CD4-positive, CD25-positive, alpha-beta regulatory T cell (primary cell): ENCODE measurements at places on chromosomes 3 and 15. TPM values are rescaled to one million over a fixed set of nuclear protein-coding genes. Genes with fewer than 3 reads are reported as not detected.

DNA sequence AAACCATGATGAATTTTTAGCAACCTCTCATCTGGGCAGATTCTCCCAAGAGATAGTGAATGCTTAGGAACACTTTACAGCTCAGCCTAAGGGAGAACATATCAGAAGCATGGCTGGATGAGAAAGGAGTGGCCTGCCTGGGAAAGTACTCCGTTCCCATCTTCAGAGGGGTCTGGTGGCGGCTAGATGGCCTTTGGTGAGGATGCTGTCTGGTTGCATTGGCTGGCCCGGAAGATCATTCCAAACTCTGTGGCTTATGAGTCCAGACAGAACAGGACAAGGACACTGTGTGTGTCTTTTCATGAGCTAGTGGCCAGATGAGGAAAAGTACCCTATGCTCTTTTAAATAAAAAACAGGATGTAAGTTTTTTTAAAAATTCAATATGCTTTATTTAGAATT lies 51.2 kb downstream of the CRTC3 start:
- DNase-seq: no peak

GRCh38 chr3:169535584-169535983 lies 127.9 kb downstream of the MECOM start:
- DNase-seq: no peak

DNA sequence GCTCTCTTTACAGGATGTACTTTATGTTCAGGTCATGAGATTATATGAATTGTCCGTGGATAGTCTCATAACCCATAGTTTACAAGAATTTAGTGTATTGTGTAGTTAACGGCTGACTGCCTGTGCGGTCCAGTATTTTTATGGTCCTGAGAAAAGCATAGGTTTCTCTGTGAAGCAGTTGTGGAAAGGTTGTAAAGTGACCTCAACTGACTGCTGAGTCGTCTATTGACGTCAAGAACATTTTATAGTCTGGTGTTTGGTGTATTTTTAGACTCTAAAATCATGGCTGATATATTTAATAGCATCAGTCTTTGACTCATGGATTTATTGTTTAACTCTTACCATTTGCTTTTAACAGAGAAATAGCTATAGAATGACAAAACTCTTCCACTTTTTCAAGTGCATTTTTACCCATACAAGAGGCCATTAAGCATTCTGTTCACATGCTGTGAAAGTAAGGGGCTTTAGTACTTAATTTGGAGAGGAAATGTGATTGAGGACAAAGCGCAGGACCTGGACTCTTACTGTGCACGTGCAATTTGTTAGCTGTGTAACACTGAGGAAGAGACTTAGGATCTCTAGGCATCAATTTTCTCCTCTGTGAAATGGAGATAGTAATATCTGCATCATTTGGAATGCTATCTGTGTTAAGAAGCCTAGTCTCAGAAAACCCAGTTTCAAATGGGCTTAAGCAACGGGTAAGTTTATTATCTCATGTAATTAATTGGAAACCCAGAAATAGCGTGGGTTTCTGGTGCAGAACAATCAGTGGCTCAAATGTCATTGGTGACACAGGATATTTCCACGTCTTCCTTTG lies 240.8 kb downstream of the NFKBIZ start:
- no peak for DNase-seq

DNA sequence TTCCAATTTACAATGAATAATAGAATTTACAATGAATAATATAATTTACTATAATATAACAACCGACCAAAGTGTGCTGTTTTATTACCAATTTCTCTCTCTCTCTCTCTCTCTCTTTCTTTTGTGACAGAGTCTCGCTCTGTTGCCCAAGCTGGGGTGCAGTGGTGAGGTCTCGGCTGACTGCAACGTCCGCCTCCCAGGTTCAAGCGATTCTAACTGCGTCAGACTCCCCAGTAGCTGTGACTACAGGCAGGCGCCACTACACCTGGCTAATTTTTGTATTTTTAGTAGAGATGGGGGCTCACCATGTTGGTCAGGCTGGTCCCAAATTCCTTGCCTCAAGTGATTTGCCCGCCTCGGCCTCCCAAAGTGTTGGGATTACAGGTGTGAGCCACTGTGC lies 17.0 kb upstream of the CCNL1 start:
- DNase-seq: no peak

GRCh38 chr3:19559724-19560442 lies 374.1 kb downstream of the EFHB start:
- DNase-seq: no peak

The TNFSF10 gene
- 29.1 TPM for total RNA-seq

GRCh38 chr3:123805504-123805903 lies 78.6 kb downstream of the MYLK start:
- peak; percentile 6 for DNase-seq

The AP3B2 gene
- total RNA-seq: 0.12 TPM

DNA sequence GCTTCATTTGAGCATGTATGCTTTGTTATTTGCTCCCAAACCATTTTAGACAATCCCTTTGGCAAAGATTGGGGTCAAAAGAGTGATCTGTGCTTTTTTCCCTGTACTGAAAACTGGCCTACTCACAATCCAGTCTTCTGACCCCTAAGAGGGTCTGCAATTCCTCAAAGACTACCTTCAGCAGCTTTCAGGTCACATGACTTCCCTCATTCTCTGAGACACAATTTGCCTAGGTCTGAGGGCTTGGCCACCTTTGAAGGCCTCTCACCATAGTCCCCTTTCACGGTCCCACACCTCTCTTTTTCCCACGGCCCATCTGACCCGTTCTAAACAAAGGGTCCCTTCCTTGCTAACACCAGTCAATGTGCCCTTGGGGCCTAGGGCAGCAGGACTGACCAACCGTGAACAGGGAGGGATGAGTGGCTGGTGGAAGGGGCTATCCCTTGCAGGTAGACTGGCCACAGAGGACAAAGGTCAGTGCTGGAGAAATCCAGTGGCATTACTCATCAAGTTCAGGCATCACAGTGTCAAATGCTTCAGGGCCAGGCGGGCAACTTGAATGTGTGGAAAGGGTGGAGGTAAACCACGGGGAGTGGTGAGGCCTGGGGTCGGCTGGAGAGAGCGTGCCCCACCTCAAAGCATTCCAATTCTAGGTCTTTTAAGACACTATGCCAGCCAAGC lies 10.8 kb downstream of the RASL12 start:
- DNase-seq: no peak

The GABRG3 gene
- total RNA-seq: not detected

DNA sequence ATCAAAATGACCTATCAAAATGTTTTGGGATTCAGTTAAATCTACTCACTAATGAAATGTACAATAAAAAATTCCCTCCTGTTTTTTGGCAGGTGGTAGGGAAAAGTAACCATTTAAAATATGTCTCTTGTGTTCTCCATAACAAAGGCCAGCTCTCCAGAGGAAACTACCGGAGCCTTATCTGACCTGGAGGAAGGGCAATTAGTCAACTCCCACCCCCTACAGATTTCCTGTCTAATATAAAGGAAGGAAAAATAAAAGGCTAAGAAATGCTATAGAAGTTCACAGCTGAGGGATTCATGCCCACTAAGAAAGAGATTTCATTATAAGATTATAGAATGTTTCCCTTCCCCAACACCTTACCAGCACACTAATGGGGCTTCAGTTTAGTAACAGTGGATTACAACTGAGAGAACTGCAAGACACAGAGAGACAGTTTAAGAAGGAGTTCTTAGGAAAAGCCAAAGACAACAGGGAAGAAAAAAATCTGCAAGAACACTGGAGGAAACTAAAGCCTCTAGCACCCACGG lies 376.5 kb upstream of the KCNMB2 start:
- DNase-seq: no peak

- no peak for DNase-seq
These were observed 218.5 kb upstream of the CNTN3 start for GRCh38 chr3:74832925-74833324.

DNA sequence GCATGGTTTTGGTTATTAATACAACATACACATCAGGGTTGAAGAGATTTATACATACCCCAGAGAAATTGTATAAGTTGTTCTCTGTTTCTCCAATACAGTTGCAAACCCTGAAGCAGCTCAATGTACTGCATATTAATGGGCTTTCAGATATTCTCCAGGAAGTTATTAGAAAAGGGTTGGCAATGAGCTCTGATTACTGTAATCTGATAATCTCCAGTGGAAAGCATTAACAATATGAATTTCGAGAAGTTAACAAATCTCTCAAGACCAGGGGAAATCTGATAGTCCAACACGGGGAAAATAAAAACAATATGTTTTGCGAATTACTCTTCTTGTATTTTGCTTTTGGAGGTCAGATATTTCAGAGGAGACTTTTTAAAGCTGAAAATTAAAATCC lies 950.1 kb downstream of the TBL1XR1 start:
- DNase-seq: no peak

DNA sequence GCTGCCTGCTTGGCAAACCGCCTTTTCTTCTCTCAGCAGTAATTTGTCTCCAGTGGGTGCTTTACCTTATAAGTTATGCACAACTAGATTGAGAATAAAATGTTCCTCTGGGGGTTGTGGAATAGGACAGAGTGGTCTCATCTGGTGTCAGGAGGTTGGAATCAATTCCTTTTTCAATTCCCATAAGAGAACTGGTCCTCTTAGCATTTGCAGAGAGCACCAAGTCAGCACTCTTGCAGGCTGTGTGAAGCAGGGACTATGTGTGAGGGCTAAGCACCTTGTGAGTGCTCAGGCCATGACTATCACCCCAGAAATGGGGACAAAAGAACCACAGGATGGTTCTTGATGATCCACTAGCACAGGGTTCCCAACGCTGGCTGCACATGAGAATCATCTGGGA lies 163.6 kb upstream of the UMPS start:
- no peak for DNase-seq

The CISH gene
- total RNA-seq: 23.4 TPM

GRCh38 chr3:179088306-179088705 lies 16.7 kb upstream of the ZMAT3 start:
- DNase-seq: no peak

DNA sequence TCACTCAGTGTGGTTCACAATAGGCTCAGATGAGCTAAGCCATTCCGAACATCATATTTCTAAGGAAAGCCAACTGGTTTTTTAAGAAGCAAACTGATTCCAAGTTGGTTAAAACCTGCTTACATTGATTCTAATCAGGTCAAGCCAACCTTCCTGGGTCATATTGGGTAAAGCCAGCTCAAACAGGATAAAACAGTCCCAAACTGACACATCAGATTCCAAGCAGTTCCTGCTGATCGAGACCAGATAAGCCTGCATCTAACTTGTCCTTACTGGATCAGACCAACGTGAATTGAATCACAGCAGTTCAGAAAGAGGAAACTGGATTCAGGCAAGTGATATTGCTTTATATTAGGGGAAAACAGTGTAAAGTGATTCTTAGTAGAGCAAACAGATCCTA lies 18.6 kb upstream of the THSD4 start:
- no peak for DNase-seq

GRCh38 chr15:79089331-79089889 lies 1.2 kb downstream of the RASGRF1 start:
- no peak for DNase-seq

- DNase-seq: no peak
These were observed 35.3 kb downstream of the HOMER2 start for GRCh38 chr15:82917249-82917648.

The MRPL47 gene
- 24.0 TPM for total RNA-seq

The EPHB3 gene
- not detected for total RNA-seq

GRCh38 chr3:131728898-131729642 lies 226.3 kb upstream of the MRPL3 start:
- no peak for DNase-seq

DNA sequence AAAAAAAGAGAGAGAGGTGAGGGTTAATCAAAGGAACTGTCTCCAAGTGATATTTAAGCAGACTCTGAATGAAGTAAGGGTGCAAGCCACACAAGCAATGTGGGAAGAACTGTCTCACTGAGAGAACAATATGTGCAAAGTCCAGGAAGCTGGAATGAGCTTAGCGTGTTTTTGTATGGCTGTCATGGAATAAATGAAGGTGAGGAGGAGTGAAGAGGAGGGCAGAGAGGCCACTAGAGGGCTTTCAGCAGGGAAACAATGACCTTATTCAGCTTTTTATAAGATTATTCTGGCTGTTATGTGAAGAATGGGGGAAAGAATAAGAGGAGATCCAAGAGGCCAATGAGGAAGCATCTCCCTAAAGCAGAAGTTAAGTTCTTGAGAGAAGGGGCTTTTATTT lies 86.9 kb upstream of the COL8A1 start:
- DNase-seq: no peak

The TEX55 gene
- total RNA-seq: not detected

- no peak for DNase-seq
These were observed 667.1 kb upstream of the NR2F2 start for GRCh38 chr15:95663156-95664100.

The SEC22A gene
- total RNA-seq: 22.9 TPM

The DLG1 gene
- total RNA-seq: 106 TPM

The PRKCI gene
- total RNA-seq: 20.8 TPM

The GRK7 gene
- not detected for total RNA-seq

The MEF2A gene
- 24.2 TPM for total RNA-seq

DNA sequence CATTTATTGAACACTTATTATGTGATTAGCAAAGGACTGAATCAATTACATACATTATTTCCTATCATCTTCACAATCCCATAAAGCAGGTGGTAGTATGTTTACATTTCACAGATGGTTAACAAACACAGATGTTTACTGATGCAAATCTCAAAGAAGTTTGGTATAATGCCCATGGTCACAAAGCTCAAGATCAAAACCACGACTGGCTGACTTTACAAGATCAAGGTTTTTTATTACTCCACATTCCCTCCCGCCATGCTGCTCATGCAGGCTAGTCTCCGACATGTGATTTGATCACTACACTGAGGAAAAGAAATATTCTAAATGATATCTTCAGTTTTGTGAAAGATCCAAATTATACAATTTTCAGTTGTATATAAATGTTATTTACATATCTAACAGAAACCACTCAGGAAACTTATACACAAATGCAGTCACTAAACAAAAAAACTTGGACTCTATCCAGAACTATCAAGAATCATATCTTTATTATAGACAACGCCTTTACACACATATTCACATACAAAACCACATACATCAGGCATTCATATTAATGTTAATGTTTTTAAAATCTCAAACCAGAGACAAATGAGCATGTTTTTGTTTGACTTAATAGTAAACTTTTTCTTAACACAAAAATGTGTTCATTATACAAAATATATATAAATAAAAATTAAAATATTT lies 235.5 kb downstream of the SCAPER start:
- no peak for DNase-seq

The CHRNB4 gene
- total RNA-seq: not detected

The DUOX1 gene
- not detected for total RNA-seq

The PLA2G4E gene
- total RNA-seq: not detected

The MED12L gene
- 2.7 TPM for total RNA-seq

- DNase-seq: no peak
These were observed 42.2 kb downstream of the DAPK2 start for GRCh38 chr15:64004056-64004455.

DNA sequence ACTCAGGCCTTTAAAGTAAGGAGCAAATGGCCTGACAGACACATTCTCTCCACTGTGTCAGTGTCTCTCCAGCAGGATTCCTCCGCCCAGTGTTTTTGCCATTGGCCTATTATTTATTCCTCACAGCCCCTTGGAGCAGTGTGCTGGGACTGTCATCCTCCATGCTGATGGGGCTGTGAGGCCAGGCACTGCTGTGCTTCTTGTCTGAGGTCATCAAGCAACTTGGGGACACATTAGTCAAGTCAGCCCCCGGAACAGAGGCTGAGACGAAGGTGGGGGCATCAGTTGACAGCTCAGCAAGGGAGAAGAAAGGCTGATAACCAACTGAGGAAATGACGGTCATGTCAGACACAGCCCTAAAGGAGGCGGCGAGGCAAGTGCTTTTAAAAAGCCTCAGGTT lies 67.4 kb downstream of the XXYLT1 start:
- DNase-seq: no peak
